Activated CD8-positive, alpha-beta memory T cell treated with anti-CD3 and anti-CD28 coated beads, Interleukin-2, amount 10 ng/mL, durations not matched to agents 7 days and 5 days (primary cell): ENCODE measurements at places on chromosomes 12 and 14.

DNA sequence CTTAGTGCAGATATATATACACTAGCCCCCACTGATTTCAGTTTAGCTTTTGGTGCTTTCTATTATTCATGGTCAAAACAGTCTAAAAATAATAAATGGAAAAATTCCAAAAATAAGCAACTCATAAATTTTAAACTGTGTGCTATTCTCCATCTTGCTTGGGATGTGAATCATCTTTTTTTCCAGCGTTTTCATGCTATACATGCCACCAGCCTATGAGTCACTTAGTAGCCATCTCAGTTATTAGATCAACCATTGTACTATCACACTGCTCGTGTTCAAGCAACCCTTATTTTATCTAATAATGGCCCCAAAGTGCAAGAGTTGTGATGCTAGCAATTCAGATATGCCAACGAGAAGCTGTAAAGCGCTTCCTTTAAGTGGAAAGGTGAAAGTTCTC is 73.9 kb upstream of the KRR1 start:
- peaks cover 6% of the 10 kb centered on the region for H3K36me3 ChIP-seq
- H3K27ac ChIP-seq = no peak overlapping the region
- DNase-seq = no peak
- H3K27me3 ChIP-seq = peaks cover 8% of the 10 kb centered on the region

DNA sequence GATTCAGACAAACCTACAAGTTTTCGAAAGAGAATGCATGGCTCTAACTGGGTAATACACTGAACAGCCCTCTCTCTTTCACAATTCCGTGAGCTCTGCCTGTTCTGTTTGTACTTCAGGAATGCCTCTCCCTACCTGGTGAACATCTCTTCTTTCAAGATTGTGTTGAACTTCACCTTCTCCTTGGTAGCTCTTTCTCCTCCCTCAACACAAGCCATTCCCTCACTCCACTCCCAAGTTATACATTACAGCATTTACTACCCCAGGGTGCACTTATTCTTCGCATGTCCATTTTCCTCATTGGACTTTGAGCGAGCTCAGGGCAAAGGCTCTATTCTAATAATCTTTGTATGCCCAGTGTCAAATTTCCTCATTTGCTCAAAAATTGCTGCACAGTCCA is 28.3 kb downstream of the NRDE2 start:
- peaks cover 19% of the 10 kb centered on the region for H3K36me3 ChIP-seq
- H3K27ac ChIP-seq = no peak overlapping the region
- no peak for DNase-seq

DNA sequence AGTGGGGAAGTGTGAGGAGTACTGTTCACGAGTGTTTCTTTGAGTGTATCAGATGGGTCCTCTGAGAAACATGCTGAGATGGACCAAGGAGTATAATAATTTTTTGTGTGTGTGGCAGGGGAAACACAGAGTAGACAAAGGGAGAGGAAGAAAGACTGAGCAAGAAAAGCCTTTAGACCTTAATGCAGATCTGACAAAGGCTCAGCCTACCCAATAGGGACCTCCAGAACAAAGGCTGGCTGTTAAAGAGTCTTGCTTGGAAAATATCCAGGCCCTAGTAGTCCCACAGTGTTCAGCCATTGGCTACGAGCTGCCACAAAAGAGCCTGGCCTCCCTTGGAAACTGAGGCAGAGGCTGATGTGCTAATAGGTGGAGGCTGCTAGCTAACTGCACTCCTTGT is 13.5 kb downstream of the COQ5 start:
- peaks cover 10% of the 10 kb centered on the region for H3K36me3 ChIP-seq
- H3K4me3 ChIP-seq = no peak overlapping the region
- no peaks in the 10 kb centered on the region for H3K27me3 ChIP-seq

GRCh38 chr14:24249230-24250021 is 7.0 kb upstream of the TINF2 start:
- peaks cover 10% of the 10 kb centered on the region for H3K36me3 ChIP-seq
- no peak for DNase-seq
- peaks cover 53% of the 10 kb centered on the region for H3K4me1 ChIP-seq
- H3K27ac ChIP-seq = peak overlapping the region; percentile 80
